Myocyte (in vitro differentiated cells): ENCODE measurements at places on chromosomes 1 and 21.

- peak; percentile 76 for DNase-seq
These were observed 44.4 kb upstream of the RABGAP1L start for GRCh38 chr1:174114788-174115448.

DNA sequence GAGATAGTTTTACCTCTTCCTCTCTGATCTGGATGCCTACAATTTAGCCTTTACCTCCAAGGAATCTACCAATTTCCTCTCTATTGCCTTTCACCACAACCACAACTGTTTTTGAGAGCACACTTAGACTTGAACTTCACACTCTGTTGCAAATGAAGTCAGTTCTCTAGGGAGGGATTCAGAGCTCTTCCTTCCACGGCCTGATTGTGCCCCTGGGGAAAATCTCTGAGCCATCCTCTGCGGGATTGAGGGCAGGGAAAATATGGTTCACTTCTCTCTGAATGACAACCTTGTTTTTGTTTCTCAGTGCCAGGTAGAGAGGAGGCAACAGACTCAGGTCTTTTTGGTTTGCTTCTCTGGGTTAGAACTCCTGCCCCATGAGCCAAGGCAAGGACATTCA, 35.4 kb upstream of the BCL10 start:
- no peak for DNase-seq

DNA sequence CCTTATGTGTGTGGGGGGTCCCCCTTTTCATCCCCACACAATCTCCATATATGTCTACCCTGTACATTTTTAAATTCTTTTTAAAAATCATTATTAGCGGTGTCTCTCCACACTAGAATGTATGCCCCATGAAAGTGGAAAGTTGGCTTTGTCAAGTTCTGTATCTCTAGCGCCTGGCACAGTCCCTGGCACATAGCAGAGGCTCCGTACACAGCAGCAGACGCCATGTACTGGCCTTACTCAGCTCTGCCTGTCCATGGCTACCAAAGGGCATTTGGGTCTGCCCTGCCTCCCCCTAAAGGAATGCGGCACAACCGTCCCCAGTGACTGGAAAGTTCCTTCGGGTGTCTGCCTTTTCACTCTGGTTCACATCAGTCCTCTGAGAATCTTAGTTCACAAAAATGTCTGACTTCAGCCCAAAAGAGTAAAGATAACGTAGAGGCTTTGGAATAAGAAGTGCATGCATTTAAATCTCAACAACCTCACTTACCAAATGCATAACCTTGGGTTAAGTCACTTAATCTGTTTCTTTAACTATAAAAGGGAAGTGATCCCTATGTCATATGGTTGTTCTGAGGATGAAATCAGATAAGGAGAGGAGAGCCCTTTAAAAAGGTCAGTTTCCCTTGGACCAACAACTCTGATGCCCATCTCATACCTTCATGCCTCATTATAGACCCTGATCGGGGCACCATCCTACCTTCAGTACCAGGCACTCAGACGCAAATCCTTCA, 61.1 kb downstream of the CD46 start:
- DNase-seq = no peak

GRCh38 chr1:24154215-24154614, 11.3 kb upstream of the IL22RA1 start:
- DNase-seq = no peak

DNA sequence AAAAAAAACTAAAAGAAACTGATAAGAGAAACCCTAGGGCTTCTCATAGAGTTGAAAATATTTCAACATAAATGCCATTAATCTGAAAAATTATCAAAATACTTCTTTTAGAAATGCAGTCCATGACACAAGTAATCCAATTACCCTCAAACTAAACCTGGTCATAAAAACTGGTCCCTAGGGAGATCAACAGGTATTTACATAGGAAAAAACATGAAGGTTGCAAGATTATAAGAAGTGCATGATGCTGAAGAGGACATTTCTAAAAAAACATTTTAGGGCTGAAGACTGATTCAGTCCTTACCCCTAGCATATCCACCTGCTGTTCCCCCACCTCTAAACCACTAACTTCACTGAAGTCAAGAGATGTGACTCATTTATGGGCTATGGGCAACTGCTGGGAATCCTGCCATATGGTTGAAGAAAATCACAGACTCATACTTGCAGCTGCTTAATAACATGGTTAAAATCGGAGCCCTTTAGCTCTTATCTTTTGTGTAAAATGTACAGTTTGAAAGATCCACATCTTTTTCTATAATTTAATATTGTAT, 131.0 kb upstream of the RUNX1 start:
- DNase-seq = peak; percentile 97

DNA sequence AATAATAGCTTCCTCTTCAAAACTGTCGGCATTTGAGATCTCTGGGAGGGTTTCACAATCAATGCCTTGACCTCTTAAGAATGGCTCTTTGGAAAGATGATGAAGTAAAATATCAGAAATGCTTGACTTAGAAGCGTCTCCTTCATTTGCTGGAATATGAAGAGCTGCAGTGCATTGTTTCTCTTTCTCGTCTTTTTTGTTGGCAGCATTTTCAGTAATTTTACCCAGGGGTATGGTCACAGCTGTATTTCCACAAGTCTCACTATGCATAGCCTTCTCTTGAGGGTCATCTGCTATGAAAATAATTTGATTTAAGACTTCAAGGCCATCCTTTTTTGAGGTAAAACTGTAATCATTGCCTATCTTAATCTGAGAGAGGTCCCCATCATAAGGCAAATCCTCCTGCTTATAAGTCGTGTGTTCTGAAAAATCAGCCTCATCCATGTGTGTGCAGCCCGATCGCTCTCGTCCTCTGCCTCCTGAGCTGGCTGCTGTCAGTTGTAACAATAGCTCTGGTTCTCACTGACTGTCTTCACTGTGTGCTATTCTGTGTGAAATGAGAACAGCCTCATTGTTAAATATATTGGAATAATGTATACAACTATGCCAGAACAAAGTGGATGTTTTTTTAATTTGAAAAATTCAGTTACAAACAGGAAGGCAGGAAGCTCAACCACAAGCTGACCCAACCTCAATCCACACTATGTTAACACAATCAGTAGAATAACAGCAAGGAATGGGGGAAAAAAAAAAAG, 4.5 kb downstream of the AKNAD1 start:
- DNase-seq = peak; percentile 19

- no peak for DNase-seq
These were observed 144.7 kb downstream of the CASZ1 start for GRCh38 chr1:10651793-10652192.

GRCh38 chr21:26946744-26947446, 20.0 kb downstream of the ADAMTS5 start:
- DNase-seq = no peak

DNA sequence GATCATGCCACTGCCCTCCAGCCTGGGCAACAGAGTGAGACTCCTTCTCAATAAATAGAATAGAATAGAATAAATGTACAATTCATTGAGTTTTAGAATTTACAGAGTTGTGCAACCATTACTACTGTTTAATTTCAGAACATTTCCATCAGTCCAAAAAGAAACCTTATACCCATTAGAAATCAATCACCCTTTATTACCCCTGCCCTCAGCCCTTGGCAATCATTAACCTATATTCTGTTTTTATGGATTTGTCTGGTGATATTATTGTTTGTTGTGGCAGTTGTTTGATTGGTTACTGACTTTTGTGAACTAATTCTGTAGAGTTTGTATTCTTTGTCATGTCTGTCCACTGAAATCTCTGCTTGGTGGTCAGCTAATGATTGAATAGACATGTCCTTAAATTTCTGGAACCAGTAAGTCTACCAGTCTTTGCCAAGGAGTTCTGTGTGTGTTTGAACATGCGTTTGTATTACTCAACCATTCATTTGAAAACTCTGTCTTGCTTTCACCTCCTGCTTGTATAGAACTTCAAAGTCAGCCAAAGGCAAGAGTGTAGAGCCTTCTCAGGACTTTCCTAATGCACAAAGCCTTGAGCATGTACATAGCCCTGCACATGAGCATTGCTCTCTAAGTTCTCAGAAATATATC, 208.8 kb downstream of the GPR52 start:
- no peak for DNase-seq

GRCh38 chr1:209613400-209614150, 30.1 kb downstream of the CAMK1G start:
- peak; percentile 44 for DNase-seq

GRCh38 chr1:12745992-12746323, at the start of gene CFAP107:
CFAP107 (plus strand) TSS chr1:12746200; CDS start chr1:12746431, 231 bp downstream.
- DNase-seq = peak; percentile 49

DNA sequence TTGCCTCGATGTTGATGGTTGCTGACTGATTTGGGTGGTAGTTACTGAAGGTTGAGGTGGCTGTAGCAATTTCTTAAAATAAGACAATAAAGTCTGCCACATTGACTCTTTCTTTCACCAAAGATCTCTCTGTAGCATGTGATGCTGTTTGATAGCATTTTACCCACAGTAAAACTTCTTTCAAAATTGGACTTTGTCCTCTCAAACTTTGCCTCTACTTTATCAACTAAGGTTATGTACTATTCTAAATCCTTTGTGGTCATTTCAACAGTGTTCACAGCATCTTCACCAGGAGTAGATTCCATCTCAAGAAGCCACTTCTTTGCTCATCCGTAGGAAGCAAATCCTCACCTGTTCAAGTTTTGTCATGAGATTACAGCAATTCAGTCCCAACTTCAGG, 93.2 kb downstream of the PHTF1 start:
- DNase-seq = no peak

GRCh38 chr1:37309574-37309973, 164.8 kb upstream of the ZC3H12A start:
- DNase-seq = no peak

DNA sequence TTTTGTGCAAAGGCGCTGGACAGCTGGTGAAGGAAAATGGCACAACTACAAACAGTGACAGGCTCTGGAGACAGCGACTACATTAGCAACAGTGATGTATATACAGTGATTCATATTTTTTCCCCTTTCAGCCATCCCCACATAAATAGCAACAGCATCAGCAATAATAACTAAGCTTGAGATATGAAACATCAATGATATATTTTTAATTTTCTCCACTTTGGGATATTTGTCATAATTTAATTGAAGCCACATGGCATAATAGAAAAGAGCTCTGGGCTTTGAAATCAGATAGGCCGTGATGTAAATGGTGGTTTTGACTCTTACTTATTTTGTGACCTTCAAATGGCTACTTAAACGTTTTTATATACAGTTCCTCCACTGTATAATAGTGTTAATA, 764.3 kb upstream of the PRMT6 start:
- no peak for DNase-seq

DNA sequence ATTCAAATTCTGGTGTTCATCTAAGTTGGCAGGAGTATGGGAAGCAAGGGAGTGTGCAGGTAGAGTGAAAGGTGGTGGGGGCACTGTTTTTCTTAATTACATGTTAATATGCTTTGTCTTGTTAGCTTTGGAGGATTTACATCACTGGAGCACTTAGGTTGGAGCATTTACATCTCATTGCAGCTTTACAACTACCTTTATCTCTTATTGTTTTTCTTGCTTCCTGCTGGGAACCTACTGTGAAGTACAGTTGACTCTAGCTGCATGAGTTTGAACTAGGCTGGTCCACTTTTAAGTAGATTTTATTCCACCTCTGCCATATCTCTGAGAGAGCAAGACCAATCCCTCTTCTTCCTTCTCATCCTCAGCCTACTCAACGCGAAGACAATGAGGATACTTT, 554.8 kb upstream of the B3GALT2 start:
- no peak for DNase-seq

GRCh38 chr1:94955767-94956632, 29.1 kb upstream of the CNN3 start:
- peak; percentile 16 for DNase-seq

DNA sequence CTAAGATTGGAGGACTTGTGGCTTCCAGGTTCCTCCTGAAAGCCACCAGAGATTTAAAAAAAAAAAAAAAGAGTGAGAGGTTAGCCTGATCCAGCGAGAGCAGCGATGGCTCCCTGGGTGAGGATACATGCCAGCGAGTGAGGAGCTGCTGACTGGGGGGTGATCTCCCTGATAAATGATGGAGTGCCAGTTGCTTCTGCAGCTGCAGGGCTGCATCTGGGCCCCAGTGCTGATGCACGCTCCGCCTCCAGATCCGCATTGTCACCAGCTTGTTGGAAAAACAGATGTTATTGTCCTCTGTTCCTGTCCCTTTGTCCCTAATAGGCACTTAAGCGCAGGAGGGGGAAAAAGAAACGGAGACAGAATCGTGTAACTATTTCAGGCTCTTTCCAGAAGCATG, 28.6 kb downstream of the UBIAD1 start:
- DNase-seq = no peak

DNA sequence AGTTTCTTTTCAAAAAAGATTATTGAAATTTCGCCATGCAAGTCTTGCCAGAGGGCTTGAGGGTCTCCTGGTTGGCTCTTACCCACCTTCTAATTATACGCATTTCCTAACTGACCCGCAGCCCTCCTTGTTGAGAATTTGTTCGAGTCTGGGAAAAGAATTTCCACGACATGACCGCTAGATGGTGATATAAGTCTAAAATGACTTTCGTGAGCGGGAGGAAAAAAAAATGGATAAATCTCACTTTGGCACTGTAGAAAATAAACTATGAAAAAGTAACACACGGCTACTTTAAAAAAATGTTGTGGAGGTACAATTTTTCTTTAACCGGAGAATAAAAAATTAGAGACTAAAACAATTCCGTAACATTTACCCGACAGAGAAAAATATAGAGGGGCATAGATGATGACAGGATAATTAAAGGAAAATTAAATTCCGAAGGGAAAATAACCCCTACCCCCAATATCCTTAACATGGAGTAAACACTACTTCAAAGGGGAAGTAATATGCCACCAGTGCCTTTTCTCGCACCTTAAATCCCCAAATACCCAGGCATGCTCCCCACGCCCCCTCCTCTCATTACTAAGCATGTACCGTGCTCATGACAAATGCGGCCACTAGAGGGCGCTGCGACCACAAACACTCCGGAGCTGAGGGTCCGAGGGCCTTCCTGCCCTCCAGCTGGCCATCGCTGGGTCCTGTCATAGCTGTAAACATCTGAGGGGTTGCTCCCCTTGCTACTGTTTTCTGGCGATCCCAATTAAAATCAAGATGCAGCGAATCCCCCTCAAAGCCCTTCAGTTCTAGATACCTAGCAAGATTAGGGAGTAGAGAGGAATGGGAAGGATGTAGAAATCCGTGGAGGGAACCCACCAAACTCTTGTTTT, 266.9 kb downstream of the ASTN1 start:
- peak; percentile 72 for DNase-seq

DNA sequence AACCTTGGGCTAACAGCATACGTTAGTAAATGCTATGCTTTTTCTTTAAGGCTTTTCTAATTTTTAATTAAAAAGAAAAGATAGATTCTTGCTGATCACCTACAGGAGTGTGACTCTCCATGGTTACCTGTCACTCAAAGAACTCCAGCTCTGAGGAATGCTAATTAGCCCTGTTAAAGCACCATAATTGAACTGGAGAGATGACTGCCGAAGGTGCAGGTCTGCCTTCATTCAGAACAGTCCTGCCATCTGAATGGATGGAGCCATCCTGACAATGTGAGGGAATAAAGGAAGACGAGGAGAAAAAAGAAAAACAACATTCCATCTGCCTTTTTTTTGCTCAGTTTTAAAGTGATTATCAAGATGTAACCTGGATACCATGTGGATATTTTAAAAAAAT, 94.6 kb downstream of the ATP6V1G3 start:
- no peak for DNase-seq

GRCh38 chr1:18578271-18578670, 52.4 kb upstream of the PAX7 start:
- no peak for DNase-seq
